ENCODE measurements at places on chromosomes 1 and 21. TPM values are rescaled to one million over a fixed set of nuclear protein-coding genes. Genes with fewer than 3 reads are reported as not detected.

- H3K4me3 ChIP-seq, result no peak overlapping the region
- no peaks in the 10 kb centered on the region for H3K36me3 ChIP-seq
- H3K4me1 ChIP-seq, result no peaks in the 10 kb centered on the region
- no peaks in the 10 kb centered on the region for H3K27me3 ChIP-seq
- no peak for DNase-seq
- no peak overlapping the region for H3K27ac ChIP-seq
Measured at GRCh38 chr1:167529829-167530474, 11.6 kb upstream of the CD247 start.

The RNU1-4 gene
- total RNA-seq, result 3,916 TPM

DNA sequence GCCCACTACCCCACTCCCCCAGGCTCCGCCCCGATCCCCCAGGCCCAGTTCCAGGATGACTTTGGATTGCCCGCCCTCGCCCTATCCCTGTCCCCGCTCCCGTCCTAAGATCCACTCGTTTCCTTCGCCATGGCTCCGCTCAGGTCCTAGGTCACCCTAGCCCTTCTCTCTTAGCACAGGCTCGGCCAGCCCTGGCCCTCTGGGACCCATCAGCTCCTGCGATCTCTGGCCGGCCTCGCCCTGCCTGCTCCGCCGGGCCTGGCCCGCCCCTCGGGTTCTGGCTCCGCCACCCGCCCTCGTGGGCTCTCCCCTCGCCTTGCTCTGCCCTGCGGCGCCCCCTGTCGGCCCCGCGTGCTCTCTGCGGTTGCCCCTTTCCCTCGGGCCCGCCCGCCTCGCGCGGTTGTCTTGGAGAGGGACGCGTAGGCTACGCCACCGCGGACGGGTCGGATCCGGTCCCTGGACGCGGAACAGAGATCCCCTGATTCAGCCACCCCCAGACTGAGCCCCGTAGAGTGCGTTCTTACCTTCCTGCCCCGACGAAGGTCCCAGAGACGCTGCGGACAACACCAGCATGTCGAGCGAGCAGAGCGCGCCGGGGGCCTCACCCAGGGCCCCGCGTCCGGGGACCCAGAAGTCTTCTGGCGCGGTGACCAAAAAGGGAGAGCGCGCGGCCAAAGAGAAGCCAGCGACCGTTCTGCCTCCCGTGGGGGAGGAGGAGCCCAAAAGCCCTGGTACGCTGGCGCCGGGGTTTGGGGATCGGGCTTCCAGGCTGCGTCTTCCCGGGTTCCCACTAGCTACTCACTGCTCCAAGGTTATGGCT, at the start of gene LRRC71:
Gene LRRC71, plus strand, starts transcription at position 400 of the 820 bp plus-strand sequence. Its CDS starts 172 bp downstream, at position 572.
- H3K36me3 ChIP-seq, result no peaks in the 10 kb centered on the region
- H3K27me3 ChIP-seq, result peaks cover 87% of the 10 kb centered on the region
- H3K4me1 ChIP-seq, result peaks cover 11% of the 10 kb centered on the region

The TMIGD3 gene
- not detected for total RNA-seq

The PROK1 gene
- total RNA-seq, result not detected

DNA sequence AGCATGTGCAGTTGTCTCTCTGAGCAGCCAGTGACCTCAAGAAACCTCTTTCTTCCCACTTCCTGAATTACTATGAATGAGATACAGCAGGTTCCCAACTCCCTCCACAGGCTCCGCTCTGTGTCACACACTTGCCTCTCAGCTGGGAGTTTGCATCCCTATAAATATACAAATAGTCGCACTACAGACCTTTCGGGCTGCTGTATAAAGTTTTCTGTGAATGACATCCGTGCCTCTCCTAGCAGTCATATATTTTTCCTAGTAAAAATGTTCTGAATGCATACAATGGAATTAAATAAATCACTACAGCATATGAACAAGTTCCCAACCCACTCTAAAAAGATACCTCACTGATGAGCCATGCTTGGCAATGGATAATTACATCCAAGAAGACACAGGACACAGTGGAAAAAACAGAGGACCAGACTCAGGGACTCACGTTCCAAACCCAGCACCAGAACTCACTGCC, 66.8 kb downstream of the CAPZB start:
- H3K4me3 ChIP-seq, result peak overlapping the region; percentile 50
- no peaks in the 10 kb centered on the region for H3K27me3 ChIP-seq
- H3K36me3 ChIP-seq, result peaks cover 6% of the 10 kb centered on the region
- DNase-seq, result no peak

GRCh38 chr1:27873671-27874384, 1.5 kb downstream of the THEMIS2 start:
- H3K4me3 ChIP-seq, result peak overlapping the region; percentile 100
- peaks cover 26% of the 10 kb centered on the region for H3K36me3 ChIP-seq
- DNase-seq, result no peak
- no peaks in the 10 kb centered on the region for H3K27me3 ChIP-seq
- peak overlapping the region; percentile 63 for H3K27ac ChIP-seq

GRCh38 chr1:216884614-216885229, 161.5 kb upstream of the ESRRG start:
- no peaks in the 10 kb centered on the region for H3K36me3 ChIP-seq
- H3K4me3 ChIP-seq, result no peak overlapping the region
- no peak for DNase-seq
- no peaks in the 10 kb centered on the region for H3K4me1 ChIP-seq
- no peaks in the 10 kb centered on the region for H3K27me3 ChIP-seq

- H3K4me1 ChIP-seq, result peaks cover 4% of the 10 kb centered on the region
- no peak overlapping the region for H3K4me3 ChIP-seq
Measured at GRCh38 chr1:84348759-84349158, 47.3 kb downstream of the SAMD13 start.

DNA sequence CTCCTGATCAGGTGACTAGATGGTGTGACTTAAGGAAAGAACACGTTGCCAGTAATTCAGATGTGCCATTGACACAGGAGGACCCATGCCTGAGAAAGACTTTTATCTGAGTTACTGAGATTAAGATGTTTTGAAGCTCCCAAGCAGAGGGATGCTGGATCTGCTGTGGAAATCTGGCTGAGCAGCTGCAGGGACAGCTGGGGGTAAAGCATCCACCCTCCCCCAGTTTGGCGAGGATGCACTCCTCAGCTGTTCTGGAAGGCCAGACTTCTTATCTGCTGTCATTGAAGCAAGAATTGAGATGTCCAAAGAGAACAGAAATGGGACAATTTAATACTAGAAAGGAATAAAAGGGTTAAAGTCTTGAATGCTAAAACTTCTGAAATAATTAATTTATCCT, 25.7 kb downstream of the TTC3 start:
- peaks cover under 1% of the 10 kb centered on the region for H3K36me3 ChIP-seq
- no peaks in the 10 kb centered on the region for H3K27me3 ChIP-seq
- no peak overlapping the region for H3K4me3 ChIP-seq
- no peak overlapping the region for H3K27ac ChIP-seq
